ENCODE measurements at places on chromosomes 16 and 17.

GRCh38 chr17:57269598-57270255 is 13.4 kb downstream of the MSI2 start:
- DNase-seq = no peak

GRCh38 chr16:58024486-58025350 is 836 bp upstream of the MMP15 start:
- DNase-seq = no peak

DNA sequence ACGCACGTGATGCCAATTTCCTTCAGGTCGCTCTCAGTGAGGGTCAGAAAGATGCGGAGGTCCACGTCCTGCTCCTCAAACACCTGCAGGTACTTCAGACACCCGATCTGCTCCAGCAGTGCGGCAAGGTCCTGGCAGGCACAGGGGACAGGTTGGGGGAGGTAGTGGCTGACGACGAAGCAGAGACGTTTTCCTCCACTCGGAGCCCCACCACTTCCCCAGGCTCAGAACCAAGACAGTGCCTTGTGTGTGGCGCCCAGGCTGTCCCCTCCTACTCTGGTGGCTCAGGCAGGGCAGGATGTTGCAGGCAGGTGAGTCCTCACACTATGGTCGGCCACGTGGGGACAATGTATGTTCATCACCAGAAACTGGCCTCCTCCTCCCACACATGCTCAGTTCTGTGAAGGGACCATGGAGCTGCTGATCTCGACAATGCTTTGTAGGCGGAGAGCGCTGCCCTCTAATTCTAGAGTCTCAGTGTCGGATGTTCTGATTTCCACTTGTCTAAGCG is 5.7 kb downstream of the NUDT16L1 start:
- no peak for DNase-seq

- DNase-seq = no peak
These were observed 52.2 kb upstream of the STH start for GRCh38 chr17:45946841-45947256.

DNA sequence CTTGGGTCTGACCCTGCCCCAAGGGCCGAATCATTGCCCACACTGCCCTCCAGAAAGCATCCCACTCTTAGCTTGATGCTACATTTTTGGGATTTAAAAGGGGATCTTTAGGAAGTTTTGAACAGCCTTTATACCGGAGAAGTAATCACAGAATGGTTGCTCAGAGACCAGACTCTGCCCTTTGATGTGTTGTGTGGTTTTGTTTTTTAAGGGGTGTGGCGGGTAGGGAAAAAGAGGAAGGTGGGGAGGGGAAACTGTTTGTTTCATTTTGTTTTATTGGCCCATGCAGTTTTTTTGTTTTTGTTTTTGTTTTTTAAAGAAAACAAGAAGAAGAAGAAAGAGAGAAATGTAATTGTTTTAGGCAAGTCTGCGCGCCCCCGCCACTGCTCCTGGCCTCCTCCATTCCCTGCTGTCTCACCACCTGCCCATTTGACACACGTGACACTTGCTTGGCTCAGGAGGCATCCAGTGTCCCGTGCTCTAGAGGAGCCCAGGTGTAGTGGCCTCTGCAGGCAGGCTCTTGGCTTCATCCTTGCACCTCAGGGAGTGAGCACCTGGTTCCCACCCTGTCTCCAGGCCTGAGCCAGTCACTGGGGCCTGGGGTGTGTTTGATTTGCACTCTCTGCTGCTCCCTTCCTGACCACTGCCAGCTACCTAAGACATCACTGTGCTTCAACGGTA is 35.7 kb downstream of the GNAO1 start:
- no peak for DNase-seq

- DNase-seq = no peak
These were observed 40.0 kb downstream of the SF3B3 start for GRCh38 chr16:70563636-70564035.

- DNase-seq = no peak
These were observed 55.0 kb downstream of the ZNF423 start for GRCh38 chr16:49800876-49801275.

GRCh38 chr16:59950431-59950830 is 1216.3 kb upstream of the GOT2 start:
- DNase-seq = no peak

DNA sequence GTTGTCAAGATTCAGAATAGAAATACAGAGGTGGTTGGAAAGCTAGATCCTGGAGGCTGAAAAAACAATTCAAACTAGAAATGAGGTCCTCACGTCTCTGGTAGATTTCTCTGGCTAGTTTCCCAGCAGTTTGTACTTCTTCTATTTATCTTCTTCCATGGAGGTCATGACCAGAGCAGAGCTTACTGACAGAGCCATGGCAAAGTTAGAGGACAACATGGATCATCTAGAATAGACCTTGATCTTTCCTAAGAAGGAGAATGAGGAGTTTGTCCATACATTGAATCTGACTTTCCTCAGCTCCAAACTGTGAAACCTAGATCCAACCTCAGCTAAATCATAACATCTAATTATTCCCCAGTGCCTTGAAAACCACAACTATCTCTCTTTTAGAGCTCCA is 900.8 kb upstream of the GOT2 start:
- DNase-seq = no peak

GRCh38 chr16:50573279-50573678 is 25.1 kb downstream of the NKD1 start:
- DNase-seq = no peak

- DNase-seq = no peak
These were observed 69.3 kb downstream of the PLCG2 start for GRCh38 chr16:81848306-81848853.

DNA sequence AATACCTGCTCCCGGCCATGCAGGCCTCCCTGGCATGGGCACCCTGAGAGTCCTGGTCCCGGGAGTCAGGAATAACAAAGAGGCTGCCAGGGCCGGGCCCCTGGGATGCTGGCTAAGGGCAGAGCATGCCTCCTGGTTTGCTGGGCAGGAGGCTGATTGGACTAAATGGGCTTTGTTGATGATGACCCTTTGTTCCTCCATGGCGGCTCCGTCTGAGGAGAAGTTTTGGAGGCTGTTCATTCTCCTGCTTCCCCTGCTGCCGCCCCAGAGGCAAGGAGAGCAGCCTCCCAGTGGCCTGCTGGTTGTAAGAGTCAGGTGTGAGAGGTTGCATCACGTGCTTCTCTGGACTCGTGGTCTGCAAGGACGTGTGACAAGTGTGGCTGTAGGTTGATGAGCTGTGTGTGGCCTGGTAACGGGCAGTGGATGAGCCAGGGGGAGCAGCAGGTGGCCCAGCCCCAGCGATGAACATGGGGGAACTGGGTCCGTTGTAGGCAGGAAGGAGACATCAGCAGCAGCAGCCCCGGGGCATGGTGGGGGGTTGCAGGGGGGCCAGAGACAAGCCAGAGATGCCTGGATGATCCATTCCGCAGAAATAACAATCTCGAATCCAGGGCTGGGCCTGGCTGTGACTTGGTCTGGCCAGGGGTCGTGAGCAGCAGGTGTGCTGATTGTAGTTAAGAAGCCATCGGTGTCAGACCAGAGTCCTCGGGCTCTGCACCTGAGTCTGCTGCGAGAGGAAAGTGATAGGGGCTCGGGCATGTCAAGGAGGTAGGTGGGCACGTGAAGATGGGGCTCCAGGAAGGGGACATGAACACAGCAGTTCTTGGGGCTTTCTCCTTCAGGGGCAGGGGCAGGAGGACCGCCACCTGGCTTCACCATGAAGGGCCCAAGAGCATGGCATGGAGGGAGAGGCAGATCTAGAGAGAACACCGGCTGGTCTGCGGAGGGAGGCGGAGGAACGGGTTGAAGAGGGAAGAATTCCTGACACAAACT is 101.4 kb downstream of the TNFRSF13B start:
- DNase-seq = no peak

DNA sequence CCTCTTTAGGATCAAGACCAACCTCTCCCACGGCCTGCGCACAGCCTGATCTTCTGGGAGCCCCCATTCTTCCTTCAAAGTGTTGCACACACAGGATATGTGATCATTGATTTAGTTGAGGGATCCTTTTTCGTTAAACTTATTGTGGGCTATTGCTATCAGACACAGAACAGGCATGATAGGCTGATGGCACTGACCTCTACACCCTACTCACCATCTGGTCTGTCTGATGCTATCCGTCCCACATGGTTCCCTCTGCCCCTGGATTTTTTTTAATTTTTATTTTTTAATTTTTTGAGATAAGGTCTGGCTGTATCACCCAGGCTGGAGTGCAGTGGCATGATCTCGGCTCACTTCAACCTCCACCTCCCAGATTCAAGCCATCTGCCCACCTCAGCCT is 19.2 kb upstream of the LITAF start:
- no peak for DNase-seq

GRCh38 chr16:83606486-83607030 is 201.2 kb upstream of the HSBP1 start:
- no peak for DNase-seq

DNA sequence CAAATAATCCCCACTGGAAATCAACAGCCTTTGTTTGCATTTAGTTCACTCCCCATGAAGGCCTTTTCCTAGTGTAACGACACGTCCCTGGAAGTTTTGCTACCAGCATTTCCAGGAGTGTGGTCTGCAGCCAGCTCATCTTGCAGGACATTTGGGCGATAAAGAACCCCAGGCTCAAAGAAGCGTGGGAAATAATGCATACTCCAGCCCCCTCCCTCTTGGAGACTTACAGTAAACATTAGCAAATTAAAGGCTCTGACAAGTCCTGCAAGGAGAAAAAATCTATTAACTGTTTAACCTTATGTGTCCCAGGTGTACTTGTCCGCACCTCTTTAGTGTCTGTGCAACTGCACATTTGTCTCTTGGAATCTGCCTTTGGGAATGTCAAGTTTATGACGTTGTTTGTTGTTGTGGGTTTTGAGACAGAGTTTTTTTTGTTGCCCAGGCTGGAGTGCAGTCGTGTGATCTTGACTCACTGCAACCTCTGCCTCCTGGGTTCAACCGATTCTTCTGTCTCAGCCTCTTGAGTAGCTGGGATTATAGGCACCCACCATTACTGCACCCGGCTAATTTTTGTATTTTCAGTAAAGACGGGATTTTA is 131.1 kb downstream of the ABCC1 start:
- DNase-seq = no peak

DNA sequence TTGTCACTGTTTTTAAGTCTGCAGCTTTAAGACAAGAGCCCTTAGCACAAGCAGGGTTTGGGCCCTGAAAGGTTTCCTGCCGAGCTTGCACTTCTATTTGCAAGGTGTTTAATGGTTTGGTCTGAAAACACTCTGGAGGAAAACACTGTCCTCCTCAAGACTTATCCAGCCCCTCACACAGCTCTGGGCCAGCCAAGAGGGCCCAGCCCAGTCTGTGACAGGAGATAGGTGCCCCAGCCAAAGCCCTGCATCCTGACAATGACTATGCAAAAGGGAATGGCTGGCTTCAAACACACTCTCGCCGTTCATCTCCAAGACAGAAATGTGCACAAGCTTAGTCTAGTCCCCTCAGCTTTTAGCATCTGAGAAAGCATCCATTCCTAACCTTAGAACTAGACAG is 26.9 kb downstream of the MPG start:
- DNase-seq = no peak

- no peak for DNase-seq
These were observed 358.6 kb upstream of the ASIC2 start for GRCh38 chr17:33651686-33652085.

DNA sequence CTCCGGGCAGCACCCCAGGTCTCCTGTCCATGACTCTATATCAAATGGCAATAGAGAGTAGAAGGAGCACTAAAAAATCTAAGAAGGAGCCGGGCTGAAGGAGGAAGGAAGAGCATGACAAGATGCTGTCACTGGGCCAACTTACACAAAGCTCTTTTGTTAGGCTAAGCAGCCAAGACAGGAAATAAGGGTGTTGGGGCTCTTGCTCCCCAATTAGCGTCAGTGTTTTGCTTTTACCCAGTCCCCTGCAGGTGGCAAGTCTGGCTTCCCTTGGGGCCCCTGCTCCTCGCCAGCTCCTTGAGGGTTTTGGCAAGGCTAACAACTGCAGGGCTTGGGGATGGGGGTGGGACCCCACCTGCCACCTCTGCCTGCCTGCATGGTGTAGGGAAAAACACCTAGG is 120.5 kb downstream of the CCT6B start:
- DNase-seq = no peak

GRCh38 chr16:90046971-90047713 is 27.9 kb upstream of the DBNDD1 start:
- no peak for DNase-seq

GRCh38 chr17:49845321-49845720 is 2.5 kb downstream of the TAC4 start:
- no peak for DNase-seq

- no peak for DNase-seq
These were observed 6.1 kb upstream of the EFTUD2 start for GRCh38 chr17:44905006-44906000.

DNA sequence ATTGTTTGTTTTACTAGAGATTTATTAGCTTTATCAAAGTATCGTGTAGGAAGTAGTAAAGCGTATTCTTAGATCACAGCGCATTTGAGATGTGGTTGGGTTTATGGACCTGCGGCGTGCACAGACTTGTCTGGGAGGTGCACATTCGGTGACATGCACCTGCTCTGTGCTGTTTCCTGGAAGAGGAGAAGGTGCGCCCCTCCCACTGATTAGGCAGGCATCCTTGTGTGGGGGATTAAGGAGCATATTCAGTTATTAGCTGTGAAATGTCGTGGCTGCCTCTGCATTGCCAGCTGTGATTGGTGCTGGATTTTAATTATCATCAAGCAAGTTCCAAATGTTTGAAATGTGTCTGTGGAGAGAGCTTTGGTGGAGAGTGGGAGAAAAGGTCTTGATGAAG is 903.8 kb upstream of the RBFOX1 start:
- no peak for DNase-seq

DNA sequence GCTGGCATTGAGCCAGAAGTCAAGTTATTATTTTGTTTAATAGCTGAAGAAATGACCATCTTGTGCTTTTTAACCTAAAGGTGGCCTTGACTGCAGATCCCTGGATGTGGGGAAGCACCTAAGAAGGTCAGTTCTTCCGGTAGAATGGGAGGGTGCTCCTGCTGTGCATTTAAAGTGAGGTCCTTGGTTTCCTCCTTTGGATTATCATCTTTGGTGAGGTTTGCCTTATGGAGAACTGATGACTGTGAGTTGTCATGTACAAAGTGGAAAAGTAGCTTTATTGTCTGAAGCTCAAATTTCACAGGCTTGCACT is 66.5 kb downstream of the PCTP start:
- no peak for DNase-seq

DNA sequence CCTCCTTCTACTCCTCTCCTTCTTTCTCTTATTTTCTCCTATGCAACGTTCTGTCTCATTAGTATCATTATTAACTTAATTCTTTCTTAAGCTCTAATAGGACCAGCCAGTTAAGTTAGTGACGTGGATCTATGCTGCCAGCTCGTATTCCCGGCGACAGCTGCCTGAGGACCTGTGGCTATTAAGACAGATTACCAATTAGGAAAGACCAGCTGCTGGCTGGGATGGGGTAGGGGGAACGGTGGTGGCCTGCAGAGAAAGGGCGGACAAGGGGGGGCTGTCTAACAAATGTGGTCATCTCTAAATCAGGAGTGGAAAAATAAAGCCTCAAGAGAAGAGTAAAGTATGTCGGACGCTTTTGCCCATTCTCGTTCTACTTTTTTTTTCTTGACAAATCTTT is 770 bp upstream of the MYH3 start:
- DNase-seq = no peak

DNA sequence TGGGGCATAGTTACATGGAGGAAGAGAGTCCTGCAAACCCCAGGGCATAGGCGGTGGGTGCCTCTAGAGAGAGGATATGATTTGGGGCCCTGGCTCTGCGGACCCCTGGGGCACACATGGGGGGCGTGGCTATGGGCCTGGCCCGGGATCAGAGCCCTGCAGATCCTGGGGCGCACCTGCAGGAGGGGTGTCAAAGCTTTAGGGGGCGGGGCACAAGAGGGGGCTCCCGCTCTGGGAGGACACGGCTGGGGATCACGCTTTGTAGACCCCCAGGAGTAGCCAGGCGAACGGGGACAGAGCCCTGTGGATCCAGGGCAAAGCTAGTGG is 497 bp downstream of the BCL7C start:
- no peak for DNase-seq

GRCh38 chr17:10130263-10130662 is 68.1 kb downstream of the GAS7 start:
- no peak for DNase-seq
